ENCODE measurements at places on chromosomes 3 and 15.

GRCh38 chr3:112379020-112379690, 46.2 kb downstream of the CD200 start:
- DNase-seq: no peak

DNA sequence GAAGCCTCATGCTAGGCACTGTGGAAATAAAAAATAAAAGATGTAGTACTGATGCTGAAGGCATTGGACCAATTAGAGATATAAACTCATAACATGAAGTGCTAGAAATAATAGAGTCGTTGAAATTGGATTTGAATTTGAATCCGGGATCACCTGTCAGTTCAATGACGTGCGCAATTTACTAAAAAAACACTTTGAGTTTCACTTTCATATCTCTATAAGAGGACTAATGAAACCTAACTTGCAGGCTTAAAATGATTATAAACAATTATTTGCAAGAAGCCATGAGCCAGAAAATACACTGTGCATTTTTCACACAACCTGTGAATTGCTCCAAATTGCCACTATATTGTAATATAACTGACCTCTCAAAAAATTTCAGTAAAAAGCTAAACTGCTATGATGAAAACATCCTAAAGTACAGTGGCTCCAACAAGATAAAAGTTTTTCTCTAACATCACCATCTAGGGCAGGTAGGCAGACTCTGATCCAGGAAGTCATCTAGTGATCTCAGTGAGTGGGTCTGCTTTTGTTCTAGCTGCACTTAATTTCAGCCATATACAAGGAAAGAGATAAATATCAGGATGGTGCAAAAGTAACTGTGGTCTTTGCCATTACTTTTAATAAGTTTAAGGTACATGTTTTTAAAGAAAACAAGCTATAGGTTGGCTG, 440.2 kb downstream of the CNTN6 start:
- DNase-seq: no peak

DNA sequence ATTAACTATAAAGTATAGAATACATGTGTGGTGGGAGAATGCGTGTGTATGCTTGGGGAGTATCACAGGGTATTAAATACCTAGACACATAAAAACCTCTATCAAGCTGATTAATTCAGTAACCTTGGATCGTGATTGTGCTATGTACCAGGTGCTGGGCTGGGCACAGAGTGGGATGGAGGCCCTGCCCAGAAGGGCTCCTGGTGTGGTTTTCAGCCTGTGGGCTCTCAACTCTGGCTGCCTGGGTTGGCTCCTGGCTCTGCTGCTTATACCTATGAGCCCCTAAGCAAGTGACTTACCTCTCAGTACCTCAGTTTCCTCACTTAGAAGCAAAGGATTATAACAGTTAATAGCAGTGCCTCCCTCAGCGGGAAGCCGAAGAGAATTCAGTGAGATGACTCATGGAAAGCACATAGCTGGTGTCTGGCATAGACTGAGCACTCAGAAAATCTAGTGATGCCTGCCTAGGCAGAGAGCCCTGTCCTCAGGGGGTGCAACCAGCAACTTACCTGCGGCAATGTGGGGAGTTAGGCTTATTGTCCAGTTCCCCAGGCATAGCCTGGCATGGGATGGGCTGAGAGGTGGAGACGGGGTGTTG, 90.6 kb upstream of the MYZAP start:
- no peak for DNase-seq

DNA sequence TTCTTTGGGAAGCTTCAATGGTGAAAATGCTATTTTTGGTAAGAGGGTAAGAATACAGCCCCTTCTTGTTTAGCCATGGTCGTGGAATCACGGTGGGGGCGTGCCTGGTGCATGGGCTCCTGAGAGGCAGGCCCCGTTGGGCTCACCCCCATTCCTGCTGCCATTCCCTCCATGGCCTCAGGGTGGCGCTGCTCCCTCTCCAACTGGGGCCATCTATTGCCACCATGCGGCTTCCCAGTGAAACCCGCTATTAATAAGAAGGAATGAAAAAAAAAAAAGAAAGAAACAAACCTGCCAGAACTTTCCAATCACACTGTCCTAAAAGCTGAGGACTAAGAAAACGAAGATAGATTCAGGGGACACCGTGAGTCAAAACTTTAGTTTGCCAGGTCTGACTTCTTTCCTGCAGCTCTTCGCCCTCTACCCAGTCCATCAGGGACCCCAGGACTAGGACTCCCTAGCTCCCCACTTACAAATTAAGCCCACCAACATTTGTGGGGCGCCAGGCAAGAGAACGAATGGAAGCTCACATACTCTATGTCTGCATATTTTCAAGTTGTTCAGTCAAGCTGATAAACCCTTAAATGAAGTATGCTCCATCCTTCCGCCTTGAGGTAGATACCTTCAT, 30.6 kb upstream of the ABHD2 start:
- peak; percentile 80 for DNase-seq

- DNase-seq: no peak
These were observed 36.7 kb upstream of the NDUFB4 start for GRCh38 chr3:120559242-120560061.

DNA sequence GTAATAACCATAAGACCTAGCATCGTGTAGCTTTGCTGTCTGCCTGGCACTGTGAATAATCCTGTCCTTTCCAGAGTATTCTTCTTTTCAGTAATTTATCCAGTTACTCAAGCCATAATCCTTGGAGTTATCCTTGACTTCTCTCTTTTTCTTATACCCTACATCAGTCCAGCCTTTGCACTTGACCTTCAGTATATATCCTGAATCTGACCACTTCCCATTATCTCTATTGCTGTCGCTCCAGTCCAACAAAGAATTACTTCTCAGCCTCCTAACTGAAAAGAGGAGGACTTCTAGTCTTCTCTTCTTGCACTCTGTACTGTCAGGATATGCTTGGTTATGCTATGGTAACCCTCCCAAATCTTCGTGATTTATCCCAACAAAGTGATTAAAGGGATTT, 393.8 kb downstream of the SHQ1 start:
- no peak for DNase-seq

- no peak for DNase-seq
These were observed 34.2 kb downstream of the GRIP2 start for GRCh38 chr3:14505803-14506500.

DNA sequence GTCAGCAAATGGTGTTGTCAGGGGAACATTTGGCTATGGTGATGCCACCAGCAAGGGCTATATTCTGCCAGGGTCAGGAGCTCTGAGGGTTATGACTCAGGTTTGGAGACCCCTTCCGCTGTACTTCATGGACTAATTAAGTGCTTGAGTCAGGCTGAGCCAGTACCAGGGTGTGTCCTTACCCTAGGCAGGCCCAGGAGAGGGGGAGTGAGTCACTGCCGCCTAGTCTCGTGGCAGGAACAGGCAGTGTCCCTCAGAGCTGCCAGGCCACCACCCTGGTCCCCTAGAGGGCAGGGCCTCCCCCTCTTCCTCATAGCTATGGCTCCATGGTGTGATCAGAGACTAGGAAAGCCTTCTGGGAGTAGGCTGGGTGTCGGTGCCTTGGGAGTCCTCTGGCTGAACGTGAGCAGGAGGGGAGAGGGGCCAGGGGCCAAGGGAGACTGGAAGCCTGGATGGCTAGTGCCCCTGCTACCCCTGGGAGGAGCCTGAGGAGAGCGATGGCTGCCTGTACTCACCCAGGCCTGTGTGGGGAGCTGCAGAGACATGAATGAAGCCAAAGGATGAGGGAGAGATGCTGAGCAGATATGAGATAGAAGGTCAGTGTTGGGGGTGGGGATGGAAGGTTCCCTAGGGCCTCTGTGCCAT, 10.6 kb downstream of the MAPKAPK3 start:
- no peak for DNase-seq

- DNase-seq: no peak
These were observed 73.0 kb upstream of the PROK2 start for GRCh38 chr3:71857956-71858355.

- DNase-seq: no peak
These were observed 13.7 kb downstream of the USP13 start for GRCh38 chr3:179666436-179667035.

DNA sequence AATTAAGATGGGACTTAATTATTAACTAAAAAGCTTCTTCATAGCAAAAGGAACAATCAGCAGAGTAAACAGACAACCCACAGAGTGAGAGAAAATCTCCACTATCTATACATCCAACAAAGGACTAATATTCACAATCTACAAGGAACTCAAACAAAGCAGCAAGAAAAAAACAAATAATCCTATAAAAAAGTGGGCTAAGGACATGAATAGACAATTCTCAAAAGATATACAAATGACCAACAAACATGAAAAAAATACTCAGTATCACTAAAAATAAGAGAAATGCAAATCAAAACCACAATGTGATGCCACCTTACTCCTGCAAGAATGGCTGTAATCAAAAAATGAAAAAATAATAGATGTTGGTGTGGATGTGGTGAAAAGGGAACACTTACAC, 103.3 kb downstream of the TBL1XR1 start:
- DNase-seq: no peak

DNA sequence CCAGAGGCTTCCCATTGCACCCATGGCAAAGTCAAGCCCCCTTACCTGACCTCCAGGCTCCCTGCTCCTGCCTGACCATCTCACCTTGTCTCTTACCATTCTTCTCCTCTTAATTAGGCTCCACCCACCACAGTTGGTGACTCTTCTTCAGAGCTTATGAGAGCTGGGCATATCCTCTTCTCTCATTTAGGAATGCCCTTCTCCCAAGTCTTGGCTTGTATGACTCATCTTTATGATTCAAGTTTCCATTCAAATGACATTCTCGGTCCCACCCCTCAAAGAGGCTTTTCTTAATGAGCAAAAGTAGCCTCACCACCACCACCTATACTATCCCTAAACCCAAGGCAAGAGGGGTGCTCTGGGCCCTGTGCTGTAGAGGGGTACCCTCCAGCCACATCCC, 55.3 kb upstream of the NUDT16 start:
- no peak for DNase-seq

GRCh38 chr3:80152692-80153091, 384.9 kb upstream of the ROBO1 start:
- no peak for DNase-seq

GRCh38 chr15:78641749-78642275, 802 bp upstream of the CHRNB4 start:
- no peak for DNase-seq

DNA sequence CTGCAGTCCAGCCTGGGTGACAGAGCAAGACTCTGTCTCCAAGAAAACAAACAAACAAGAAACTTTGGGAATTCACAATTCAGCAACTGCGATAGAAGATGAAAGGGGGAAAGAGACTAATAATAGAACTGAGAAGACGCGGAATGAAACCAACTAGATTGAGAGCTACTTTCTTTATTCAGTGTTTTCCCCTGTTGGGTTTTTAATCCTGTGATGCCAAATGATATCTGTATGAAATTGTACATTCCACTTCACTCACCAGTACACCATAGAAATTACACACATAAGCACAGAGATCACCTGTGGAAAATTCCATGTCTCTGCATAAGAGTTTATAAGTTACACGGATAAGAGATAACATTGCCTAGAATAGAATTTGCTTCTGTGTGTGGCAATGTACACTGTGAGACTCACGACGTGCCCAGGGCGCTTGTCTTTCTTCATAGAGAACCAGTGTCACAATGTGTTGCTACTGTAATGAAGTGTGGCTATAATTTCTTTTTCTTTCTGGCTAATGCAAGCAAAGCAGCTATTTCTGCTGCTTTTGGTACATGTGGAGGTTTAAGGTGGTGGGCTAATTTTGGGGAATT, 17.7 kb upstream of the CHST2 start:
- DNase-seq: no peak

- DNase-seq: no peak
These were observed 126.0 kb downstream of the ZNF609 start for GRCh38 chr15:64586259-64586870.

- no peak for DNase-seq
These were observed 40.9 kb downstream of the CPN2 start for GRCh38 chr3:194310060-194310835.

- no peak for DNase-seq
These were observed 231.2 kb upstream of the ARRDC4 start for GRCh38 chr15:97729270-97729669.

GRCh38 chr3:141379250-141379966, 11.1 kb downstream of the ZBTB38 start:
- no peak for DNase-seq

GRCh38 chr3:142028243-142028777, 121.0 kb downstream of the TFDP2 start:
- DNase-seq: no peak

DNA sequence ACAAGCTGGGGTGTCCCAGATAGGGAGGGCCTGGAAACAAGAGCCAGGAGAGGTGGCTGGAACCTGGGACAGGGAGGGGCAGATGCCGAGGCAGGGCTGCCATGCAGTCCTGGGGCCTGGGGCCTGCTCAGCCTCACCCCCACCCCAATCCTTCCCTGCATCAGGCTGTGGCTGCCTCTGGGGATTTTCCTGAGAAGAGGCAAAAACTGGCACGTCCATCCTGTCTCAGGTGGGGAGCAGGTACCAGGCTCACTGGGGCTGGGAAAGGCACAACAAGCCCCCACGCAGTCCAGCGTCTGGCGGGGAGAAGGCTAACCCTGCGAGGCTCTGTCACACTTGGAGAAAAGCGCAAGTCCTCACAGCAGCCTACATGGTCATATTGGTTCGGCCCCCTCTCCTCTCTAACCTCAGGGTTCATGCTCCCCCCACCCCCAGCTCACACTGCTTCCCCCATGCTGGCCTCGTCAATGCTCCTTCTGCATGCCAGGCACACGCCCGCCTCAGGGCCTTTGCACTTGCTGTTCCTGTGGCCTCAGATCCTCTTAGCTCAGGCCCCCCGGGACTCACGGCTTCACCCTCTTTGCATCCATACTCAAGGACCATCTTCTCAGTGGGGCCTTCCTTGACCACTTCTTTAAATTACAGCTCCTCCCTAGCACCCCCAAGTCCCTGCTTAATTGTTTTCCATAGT, 53.1 kb downstream of the LINGO1 start:
- DNase-seq: no peak

DNA sequence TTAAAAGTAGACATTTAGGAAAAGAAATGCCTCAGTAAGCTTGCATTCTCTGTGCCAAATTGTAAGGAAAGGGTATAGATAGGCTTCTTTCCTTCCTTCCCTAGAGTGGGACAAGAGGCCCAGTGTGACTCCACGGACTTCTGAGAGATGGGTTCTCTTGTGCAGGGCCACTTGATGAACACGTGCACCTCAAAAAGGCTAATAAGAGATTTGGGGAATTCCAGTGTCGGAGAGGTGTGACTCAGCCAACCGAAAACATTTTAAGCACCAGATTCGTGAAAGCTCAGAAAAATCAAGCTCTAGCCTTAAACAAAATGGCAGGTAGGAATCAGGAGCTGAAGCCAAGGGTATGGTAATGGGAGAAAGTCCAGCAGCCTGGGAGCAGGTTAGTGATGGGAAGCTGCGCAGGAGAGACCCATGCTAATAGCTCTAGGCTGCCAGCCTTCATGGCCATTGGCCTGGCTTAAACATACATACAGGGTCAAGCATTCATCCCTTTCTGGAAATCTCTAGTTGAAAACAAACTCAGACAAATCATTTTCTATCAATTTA, 56.2 kb downstream of the SV2B start:
- DNase-seq: no peak

GRCh38 chr15:38195191-38195901, 57.3 kb upstream of the SPRED1 start:
- DNase-seq: no peak

GRCh38 chr3:45950131-45950530, 6.9 kb downstream of the CXCR6 start:
- no peak for DNase-seq

- DNase-seq: no peak
These were observed 84.4 kb downstream of the PLXNA1 start for GRCh38 chr3:127067116-127067910.

Measured in stimulated activated CD4-positive, alpha-beta T cell treated with anti-CD3 and anti-CD28 coated beads, Interleukin-15, amount 100 ng/mL, for 1 hour (primary cell).